ENCODE measurements at places on chromosomes 16 and 17.

- DNase-seq, result no peak
Observed at GRCh38 chr16:69386596-69386995, 789 bp upstream of the TERF2 start.

GRCh38 chr17:28397275-28397674 is 8.7 kb downstream of the SLC46A1 start:
- no peak for DNase-seq

GRCh38 chr16:15601212-15601879 is 41.6 kb downstream of the MARF1 start:
- DNase-seq, result no peak

- DNase-seq, result no peak
Observed at GRCh38 chr17:39761861-39762496, 24.2 kb downstream of the GRB7 start.

DNA sequence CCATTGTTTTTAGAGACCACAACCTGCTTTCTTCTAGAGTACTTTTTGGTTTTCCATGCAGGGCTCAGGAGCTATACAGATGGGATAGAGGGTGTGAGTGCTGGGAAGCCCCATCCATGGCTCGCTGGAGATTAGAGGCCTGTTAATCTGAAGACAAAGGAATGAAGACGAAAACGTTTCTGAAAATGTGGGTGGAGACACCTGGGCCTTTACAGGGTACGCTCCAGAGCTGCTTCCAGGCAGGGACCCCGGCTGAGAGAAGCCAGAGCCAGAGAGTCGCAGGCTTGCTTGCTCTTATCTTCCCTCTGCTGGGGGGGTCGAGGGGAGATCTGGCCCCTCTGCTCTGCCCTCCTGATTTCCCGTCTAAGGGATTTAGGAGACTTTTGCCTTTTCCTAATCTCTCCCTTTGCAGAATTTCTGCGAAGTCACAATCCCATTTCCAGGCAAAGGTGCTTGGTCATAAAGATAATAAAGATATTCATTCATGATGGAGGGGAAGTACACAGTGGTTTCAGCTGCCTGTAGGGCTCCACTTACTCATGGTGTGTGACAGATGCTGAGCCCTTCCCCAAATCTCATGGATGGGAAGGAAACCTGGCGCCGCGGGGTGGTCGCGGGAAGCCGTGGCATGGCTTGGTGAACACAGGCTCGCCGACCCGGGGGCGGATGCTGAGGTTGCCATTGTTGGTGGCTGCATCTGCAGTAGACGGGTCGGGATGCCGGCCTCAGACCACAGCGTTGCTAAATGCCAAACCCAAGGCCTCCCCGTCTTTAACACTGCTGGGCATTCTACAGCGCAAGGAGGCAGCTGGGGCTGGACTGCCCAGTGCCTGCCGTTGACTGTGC is 4.8 kb upstream of the SOCS3 start:
- DNase-seq, result no peak

All from NCI-H1105 treated with DMSO at 0.1 percent for 48 hours (cell line).